ENCODE measurements at places on chromosomes 12 and 14.

DNA sequence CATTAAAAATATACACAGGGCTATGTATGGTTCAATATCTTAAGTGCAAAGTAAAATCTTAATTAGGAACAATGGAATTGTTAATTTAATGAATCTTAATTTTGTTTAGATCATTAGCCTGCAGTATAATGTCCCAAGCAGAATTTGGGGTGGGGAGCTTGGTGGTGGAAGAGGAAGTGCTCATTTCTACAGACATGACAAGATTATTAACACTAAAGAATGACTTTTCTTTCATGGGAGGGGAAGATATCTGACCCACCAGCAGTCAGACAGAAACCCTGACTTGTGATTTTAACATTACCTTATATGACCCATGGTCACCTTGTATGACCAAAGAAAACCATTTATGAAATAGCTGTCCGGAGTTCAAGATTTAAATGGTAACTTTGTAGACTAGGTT is 41.3 kb upstream of the HIF1A start:
- DNase-seq = no peak

- peak; percentile 56 for DNase-seq
Observed at GRCh38 chr12:3752741-3753486, at the start of gene CRACR2A. TSS of gene CRACR2A (minus strand) at chr12:3753109. CDS start at chr12:3696999, 56,110 bp downstream.

DNA sequence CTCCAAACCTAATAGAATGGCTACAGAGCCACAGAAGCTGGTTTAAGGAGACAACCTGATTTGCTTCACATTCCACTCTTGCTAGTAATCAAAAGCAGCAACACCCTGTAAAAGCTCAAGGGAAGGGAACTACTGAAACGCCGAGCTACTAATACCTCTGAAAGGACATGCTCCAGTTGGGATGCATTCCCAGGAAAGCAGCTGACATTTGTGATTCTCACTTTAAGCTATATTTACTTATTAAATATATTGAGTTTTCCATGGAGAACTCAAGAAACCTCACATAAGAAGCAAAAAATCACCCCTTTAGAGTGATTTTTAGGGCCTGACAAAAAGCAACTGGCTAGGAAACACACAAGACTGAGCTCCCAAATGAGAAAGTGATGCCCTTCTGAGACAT is 1073.0 kb upstream of the FLRT2 start:
- DNase-seq = no peak

- DNase-seq = no peak
Observed at GRCh38 chr14:71551291-71551950, 380.8 kb upstream of the RGS6 start.

DNA sequence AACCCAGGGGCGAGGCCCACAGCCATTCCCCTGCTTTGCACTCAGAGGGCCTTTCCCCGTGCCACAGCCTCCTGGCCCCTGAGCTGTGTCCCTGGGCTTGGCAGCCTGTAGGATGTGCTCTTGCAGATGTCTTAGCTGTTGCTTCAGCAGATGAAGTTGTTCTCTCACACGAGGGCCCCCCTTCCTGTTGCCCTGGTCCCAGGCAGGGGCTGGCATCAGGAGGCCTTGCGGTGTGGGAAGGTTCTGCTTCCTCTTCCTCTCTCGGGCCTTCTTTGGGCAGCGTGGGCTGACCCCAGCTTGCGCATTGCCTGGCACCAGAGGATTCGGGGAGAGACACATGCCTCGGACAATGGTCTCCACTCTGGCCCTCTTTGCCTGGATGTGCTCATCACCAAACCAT is 12.7 kb downstream of the PROX2 start:
- no peak for DNase-seq

GRCh38 chr12:66290716-66291200 is 11.5 kb upstream of the HELB start:
- DNase-seq = no peak

DNA sequence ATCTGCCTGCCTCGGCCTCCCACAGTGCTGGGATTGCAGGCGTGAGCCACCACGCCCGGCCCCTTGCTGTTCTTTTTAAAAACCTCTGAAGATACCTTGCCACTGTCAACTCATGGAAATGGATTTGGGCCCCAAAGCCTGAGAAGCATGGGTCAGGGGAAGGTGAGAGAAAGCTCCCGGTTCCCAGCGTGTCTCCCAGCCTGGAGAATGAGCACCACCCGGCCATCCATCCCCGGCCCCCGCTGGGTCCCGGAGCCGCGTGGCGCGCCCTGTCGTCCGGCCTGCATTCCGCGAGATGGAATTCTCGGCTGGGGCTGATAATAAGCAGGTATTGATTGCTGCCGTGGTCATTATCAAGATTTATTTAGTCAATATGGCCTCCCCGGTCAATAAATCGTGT is 126.5 kb upstream of the MYL2 start:
- no peak for DNase-seq

- no peak for DNase-seq
Observed at GRCh38 chr14:90508536-90509254, 111.9 kb downstream of the CALM1 start.

DNA sequence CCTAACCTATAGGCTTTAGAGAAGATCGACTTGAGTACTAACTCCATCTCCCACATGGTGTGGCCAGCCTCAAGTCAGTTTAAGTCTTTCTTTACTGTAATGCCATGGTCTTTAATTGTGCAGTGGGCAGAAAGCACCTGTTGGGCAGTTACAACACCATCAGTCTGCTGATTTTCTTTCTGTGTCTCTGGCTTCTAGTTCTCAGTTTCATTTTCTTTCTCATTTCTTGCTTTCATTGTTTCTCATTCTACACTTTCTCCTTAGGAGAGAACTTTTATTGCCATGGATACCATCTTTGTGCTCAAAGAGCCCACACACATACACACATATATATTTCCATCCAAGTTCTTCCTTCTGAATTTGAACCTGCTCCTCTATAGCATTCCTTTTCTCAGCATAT is 96.1 kb upstream of the SLC16A7 start:
- DNase-seq = no peak

DNA sequence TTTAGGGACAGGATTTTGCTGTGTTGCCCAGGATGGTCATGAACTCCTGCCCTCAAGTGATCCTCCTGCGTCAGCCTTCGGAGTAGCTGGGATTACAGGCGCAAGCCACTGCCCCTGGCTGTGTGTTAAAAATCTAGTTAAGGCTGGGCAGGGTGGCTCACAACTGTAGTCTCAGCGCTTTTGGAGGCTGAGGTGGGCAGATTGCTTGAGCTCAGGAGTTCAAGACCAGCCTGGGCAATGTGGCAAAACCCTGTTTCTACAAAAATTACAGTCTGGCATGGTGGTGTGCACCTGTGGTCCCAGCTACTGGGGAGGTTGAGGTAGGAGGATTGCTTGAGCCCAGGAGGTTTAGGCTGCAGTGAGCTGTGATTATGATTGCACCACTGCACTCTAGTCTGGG is 9.2 kb downstream of the DDIT3 start:
- no peak for DNase-seq

DNA sequence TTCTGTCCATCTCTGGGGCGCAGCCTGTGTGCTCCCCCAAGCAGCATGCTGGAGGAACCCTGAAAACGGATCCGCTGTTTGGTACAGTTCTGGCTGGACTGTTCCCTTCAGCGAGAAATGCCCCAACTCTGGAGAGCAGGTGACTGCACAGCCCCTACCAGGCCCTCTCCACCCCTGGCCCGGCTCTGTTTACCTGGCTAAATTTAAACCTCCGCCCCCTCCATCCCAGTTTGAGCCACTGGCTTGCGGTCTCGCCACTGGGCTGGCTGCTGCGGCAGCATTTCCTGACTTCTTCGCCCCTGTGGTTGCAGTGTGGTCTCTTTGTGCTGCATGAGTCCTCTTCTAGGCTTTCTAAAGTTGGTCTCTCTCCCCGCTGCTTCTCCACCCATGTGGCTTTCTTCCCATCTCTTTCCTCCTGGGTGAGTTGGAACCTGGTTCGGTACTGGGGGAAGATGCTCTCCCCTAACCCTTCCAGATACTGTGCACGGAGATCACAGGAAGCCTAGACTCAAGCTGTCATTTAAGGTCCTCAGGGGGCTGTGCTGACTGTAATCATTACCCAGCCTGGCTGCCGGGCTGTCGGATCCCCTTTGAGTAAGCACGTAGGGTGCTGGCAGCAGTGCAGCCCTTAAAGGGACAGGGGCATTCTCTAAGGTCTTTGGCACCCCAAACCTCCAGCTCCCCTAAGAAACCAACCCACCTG is 60.6 kb downstream of the FBXL14 start:
- DNase-seq = no peak

- no peak for DNase-seq
Observed at GRCh38 chr14:73725116-73726024, 11.2 kb upstream of the PNMA1 start.

- DNase-seq = no peak
Observed at GRCh38 chr12:16563504-16563903, 42.5 kb downstream of the LMO3 start.

All from HS-27A (cell line).